ENCODE measurements at places on chromosomes 5 and 9. TPM values are rescaled to one million over a fixed set of nuclear protein-coding genes. Genes with fewer than 3 reads are reported as not detected.

- DNase-seq: peak; percentile 72
- H3K4me1 ChIP-seq: peaks cover 2% of the 10 kb centered on the region
- H3K4me3 ChIP-seq: peak within 1 kb of the TSS; percentile 71
- no peaks in the 10 kb centered on the region for H3K27me3 ChIP-seq
Measured at GRCh38 chr9:123929870-123930831, at the start of gene DENND1A. TSS of gene DENND1A (minus strand) at chr9:123930126. CDS start at chr9:123929905, 221 bp downstream.

The TAF11L5 gene
- total RNA-seq: not detected

The LCN9 gene
- not detected for total RNA-seq

The RASEF gene
- total RNA-seq: not detected

DNA sequence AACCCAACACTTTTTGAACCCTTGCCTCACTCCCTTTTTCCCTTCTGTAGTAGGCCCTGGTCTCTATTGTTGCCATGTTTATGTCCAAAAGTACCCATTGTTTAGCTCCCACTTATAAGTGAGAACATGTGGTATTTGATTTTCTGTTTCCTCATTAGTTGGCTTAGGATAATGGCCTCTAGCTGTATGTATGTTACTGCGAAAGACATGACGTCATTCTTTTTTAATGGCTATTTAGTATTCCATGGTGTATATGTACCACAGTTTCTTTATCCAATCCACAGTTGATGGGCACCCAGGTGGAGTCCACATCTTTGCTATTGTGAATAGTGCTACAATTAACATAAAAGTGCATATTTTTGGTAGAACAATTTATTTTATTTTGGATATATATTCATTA lies 90.3 kb upstream of the PTPRD start:
- H3K27ac ChIP-seq: no peak overlapping the region
- H3K4me1 ChIP-seq: no peaks in the 10 kb centered on the region
- no peak for DNase-seq
- H3K27me3 ChIP-seq: no peaks in the 10 kb centered on the region

DNA sequence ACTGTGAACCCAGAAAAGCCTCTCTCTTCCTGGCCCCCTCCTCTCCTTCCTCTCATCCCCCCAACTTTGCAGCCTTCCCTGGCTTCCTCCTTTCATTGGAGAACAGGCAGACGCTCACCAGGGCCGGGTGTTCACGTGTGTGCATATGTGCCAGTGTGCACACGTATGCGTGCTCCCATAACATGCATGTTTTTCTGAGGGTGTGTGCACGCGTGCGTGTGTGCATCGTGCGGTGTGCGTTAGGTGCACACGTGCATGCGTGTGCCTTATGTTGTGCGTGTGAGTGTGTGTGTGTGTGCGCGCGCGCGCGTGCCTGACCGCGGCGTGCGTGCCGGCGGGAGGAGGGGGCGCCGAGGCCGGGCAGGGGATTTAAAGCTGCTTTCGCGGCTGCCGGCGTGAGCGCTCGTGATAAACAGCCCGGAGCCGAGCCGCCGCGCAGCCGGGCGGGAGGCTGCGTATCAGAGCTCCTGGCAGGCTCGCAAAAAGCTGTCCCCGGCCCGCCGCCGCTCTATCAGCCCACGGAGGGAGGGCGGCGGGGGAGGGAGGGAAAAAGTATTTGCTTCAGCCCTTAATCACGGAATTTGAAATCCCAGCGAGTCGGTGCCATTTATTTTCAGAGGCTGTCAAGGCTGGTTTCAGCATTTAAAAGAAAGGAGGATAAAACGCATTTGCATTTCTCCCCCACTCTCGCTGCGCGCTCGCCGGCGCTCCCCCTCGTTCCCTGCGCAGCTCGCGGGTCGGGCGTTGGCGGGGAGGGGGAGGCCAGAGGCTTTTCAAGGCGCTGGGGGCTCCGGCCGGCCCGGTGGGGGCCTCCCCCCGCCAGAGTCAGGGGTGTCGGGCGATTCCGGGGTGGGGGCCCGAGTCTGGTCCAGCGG lies 183.9 kb downstream of the C9orf50 start:
- no peaks in the 10 kb centered on the region for H3K27me3 ChIP-seq
- H3K36me3 ChIP-seq: no peaks in the 10 kb centered on the region
- peaks cover 9% of the 10 kb centered on the region for H3K4me1 ChIP-seq
- peak overlapping the region; percentile 85 for H3K4me3 ChIP-seq
- DNase-seq: peak; percentile 81
- H3K27ac ChIP-seq: peak overlapping the region; percentile 87

The GPBP1 gene
- total RNA-seq: 21.2 TPM

GRCh38 chr9:136083558-136084062 lies 11.5 kb downstream of the NACC2 start:
- no peak overlapping the region for H3K27ac ChIP-seq
- no peak overlapping the region for H3K4me3 ChIP-seq
- H3K36me3 ChIP-seq: no peaks in the 10 kb centered on the region

GRCh38 chr5:116510517-116510916 lies 64.1 kb downstream of the SEMA6A start:
- H3K4me1 ChIP-seq: no peaks in the 10 kb centered on the region
- no peak for DNase-seq
- H3K27ac ChIP-seq: no peak overlapping the region
- H3K36me3 ChIP-seq: no peaks in the 10 kb centered on the region

- no peaks in the 10 kb centered on the region for H3K36me3 ChIP-seq
- peak; percentile 100 for DNase-seq
- peak within 1 kb of the TSS; percentile 90 for H3K27ac ChIP-seq
- H3K27me3 ChIP-seq: no peaks in the 10 kb centered on the region
Measured at GRCh38 chr5:173887610-173888472, at the start of gene CPEB4. TSS of gene CPEB4 (plus strand) at chr5:173888349. CDS start at chr5:173889734, 1,385 bp downstream.

The EMB gene
- 6.4 TPM for total RNA-seq

- H3K27me3 ChIP-seq: no peaks in the 10 kb centered on the region
- H3K4me1 ChIP-seq: no peaks in the 10 kb centered on the region
- no peak overlapping the region for H3K4me3 ChIP-seq
- H3K27ac ChIP-seq: no peak overlapping the region
Measured at GRCh38 chr5:53942724-53943123, 367.6 kb downstream of the ARL15 start.

The FCN2 gene
- total RNA-seq: not detected

The DMRT1 gene
- not detected for total RNA-seq

DNA sequence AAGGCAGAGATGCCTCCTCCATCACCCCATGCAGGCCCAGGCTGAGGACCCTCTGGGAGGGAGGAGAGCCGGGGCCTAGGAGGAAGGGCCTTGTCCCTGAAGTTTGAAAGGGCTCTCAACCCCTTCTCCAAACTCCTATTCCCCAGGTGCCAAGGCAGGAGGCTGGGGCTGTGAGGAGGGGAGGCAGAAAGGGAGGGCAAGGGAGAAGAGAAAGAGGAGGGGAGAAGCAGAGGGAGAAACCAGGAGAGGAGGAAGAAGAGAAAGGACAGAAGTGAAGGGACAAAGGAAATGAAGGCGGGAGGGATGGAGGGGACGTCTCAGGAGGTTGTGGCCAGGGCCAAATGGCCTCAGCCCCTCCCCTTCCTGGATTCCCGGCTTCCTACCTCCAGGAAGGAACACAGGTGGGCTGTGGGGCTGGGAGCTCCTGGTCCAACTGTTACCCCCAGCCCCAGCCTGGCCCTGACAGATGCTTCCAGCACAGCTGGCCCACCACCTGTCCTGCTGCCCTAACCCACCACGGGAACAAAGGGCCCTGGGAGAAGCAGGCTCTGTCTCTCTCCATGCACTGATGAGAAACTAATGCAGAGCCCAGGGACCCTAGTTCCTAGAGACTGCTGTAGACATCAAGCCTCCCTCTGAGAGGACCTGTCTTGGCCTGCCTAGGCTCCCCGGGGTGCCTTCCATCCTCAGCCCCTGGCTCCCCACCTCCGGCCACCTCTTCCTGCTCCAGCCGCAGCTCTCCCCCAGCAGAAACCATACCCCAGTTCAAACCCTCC lies 3.5 kb downstream of the DBN1 start:
- peaks cover 33% of the 10 kb centered on the region for H3K36me3 ChIP-seq
- H3K27me3 ChIP-seq: no peaks in the 10 kb centered on the region
- no peak overlapping the region for H3K4me3 ChIP-seq
- H3K4me1 ChIP-seq: peaks cover 44% of the 10 kb centered on the region
- DNase-seq: no peak

The TMEM215 gene
- 0.75 TPM for total RNA-seq

- peaks cover 29% of the 10 kb centered on the region for H3K4me1 ChIP-seq
- no peaks in the 10 kb centered on the region for H3K27me3 ChIP-seq
- H3K36me3 ChIP-seq: no peaks in the 10 kb centered on the region
Measured at GRCh38 chr5:52693280-52693679, 94.4 kb upstream of the ITGA1 start.

DNA sequence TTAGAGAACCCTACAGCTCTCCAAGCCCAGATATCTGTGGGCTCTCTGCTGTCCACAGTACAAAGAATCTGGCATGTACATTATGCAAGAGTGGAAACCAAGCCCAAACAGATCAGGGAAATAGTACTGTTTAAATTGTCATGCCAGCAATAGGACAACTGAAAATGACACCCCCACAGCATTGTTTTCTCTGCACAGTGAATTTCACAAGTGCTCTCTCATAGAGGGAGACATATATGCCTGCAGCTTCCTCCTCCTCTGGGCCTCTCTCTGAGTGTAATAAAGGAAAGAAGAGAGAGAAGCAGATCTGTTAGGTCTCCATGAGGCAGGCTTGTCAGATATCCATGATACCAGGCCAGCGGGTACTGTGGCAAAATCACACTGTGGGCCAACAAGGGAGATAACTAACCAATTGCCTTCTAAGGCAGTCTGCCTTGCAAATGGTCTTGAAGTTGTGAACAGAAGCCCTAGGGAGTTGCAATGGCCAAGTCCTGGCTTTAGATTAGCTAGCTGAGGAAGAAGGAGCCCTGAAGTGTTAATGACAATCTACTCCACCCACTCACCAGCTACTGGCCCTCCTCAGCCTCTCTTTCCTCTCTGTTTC lies 54.4 kb upstream of the JMY start:
- no peaks in the 10 kb centered on the region for H3K27me3 ChIP-seq
- no peaks in the 10 kb centered on the region for H3K4me1 ChIP-seq
- H3K4me3 ChIP-seq: no peak overlapping the region
- no peak for DNase-seq
- no peaks in the 10 kb centered on the region for H3K36me3 ChIP-seq

The TMEM171 gene
- total RNA-seq: not detected

DNA sequence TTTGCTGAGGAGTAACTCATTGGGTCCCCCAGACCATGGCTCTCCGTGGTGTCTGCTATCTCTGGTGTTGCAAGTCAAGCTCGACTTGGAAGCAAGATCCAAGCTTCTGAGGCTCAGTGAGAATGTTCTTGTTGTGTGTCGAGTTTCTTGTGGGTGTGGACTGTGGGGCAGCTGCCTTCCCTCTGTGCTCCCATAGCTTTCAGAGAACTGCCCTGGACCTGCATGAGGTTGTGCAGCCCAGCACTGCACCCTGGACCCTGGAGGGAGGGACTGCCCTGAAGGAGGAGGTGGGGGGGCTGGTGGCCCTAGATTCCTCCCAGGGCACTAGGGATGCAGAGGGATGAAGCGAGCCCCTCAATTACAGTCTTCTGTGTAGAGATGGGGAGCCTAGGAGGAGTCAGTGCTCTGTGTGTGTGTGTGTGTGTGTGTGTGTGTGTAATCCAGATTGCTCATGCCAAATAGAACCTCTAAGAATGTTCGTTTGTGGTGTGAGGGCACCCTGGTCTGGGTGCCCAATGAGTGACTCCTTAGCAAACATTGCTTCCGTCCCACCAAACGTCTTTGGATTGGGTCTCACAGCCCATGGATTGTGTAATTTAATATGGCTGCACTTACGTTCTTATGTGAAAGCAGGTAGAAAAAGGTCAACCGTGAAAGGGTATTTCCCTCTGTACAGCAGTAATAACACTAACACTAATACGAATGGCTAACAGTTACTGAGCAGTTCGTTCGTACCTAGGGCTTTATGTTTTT lies 143.3 kb upstream of the LMX1B start:
- no peaks in the 10 kb centered on the region for H3K4me1 ChIP-seq
- DNase-seq: no peak
- H3K27ac ChIP-seq: no peak overlapping the region
- no peak overlapping the region for H3K4me3 ChIP-seq

DNA sequence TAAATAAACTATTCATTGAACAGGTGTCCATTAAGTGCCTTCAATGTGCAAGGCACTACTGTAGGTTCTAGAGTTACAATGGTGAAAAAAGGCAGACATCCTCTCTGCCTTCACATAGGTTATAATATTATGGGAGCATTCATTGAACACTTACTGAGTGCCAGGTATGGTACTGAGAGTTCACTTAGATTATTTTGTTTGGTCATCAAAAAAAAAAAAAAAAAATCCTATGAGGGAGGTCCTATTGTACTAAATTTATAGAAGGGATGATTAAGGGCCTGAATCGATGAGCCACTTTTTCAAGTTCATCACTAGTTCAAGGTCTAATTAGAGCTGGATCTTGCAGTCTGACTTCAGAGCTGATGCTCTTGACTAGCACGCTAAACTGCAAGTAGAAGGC lies 22.8 kb upstream of the PANK3 start:
- H3K27ac ChIP-seq: no peak overlapping the region
- H3K4me3 ChIP-seq: no peak overlapping the region
- no peaks in the 10 kb centered on the region for H3K4me1 ChIP-seq
- no peaks in the 10 kb centered on the region for H3K27me3 ChIP-seq
- H3K36me3 ChIP-seq: no peaks in the 10 kb centered on the region
- DNase-seq: no peak

- no peak overlapping the region for H3K4me3 ChIP-seq
- H3K27me3 ChIP-seq: no peaks in the 10 kb centered on the region
- H3K27ac ChIP-seq: no peak overlapping the region
- no peaks in the 10 kb centered on the region for H3K36me3 ChIP-seq
Measured at GRCh38 chr5:111551569-111552275, 39.4 kb upstream of the STARD4 start.
